ENCODE measurements at places on chromosomes 2 and 18. TPM values are rescaled to one million over a fixed set of nuclear protein-coding genes. Genes with fewer than 3 reads are reported as not detected.

Gene SGPP2
- 3.4 TPM for polyA plus RNA-seq

GRCh38 chr2:29261003-29261402, 145.8 kb downstream of the CLIP4 start:
- H3K4me1 ChIP-seq = no peaks in the 10 kb centered on the region
- no peaks in the 10 kb centered on the region for H3K27me3 ChIP-seq
- no peaks in the 10 kb centered on the region for H3K36me3 ChIP-seq
- DNase-seq = no peak
- H3K27ac ChIP-seq = no peak overlapping the region

GRCh38 chr2:220219371-220219770, 591.9 kb downstream of the SLC4A3 start:
- no peak overlapping the region for H3K4me3 ChIP-seq
- DNase-seq = no peak
- H3K4me1 ChIP-seq = no peaks in the 10 kb centered on the region
- no peaks in the 10 kb centered on the region for H3K36me3 ChIP-seq

GRCh38 chr18:8699948-8700347, 5.4 kb upstream of the MTCL1 start:
- no peaks in the 10 kb centered on the region for H3K27me3 ChIP-seq
- peaks cover 14% of the 10 kb centered on the region for H3K4me1 ChIP-seq
- no peak for DNase-seq
- H3K27ac ChIP-seq = no peak overlapping the region
- no peak overlapping the region for H3K4me3 ChIP-seq

GRCh38 chr2:103284750-103285149, 522.9 kb downstream of the TMEM182 start:
- no peaks in the 10 kb centered on the region for H3K4me1 ChIP-seq
- H3K27ac ChIP-seq = no peak overlapping the region
- no peak for DNase-seq
- no peak overlapping the region for H3K4me3 ChIP-seq

Measured in heart right ventricle (tissue), 16 donors.